ENCODE measurements at places on chromosomes 11 and 22. TPM values are rescaled to one million over a fixed set of nuclear protein-coding genes. Genes with fewer than 3 reads are reported as not detected.

The TRIM66 gene
- 9.3 TPM for total RNA-seq

The KCTD14 gene
- not detected for total RNA-seq

The TMEM191B gene
- total RNA-seq = not detected

GRCh38 chr11:118705111-118705741, 25.8 kb upstream of the TREH start:
- no peak for DNase-seq

GRCh38 chr22:38201711-38202436, at the start of gene MAFF:
MAFF (plus strand) TSS chr22:38201994; CDS start chr22:38213854, 11,860 bp downstream.
- DNase-seq = peak; percentile 97

- no peak for DNase-seq
Measured at GRCh38 chr11:127656116-127656836, 655.7 kb upstream of the KIRREL3 start.

GRCh38 chr11:28026634-28027290, 81.2 kb downstream of the KIF18A start:
- DNase-seq = no peak

DNA sequence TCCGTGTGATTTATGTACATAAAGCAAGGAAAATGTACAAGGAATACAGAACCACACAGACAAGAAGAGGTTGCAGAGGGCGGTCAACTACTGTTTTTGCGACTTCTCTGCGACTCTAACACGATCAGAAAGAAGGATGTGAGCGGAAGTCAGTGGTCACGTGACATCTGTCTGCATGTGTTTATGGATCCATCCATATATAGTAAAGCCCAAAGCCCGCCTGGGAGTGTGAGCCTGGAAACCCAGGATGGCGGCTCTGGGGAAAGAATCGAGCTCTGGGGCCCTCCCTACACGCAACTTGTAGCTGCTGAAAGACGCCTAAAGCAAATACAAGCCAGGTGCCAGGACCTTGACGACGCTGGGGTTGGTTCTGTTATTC, 8.8 kb downstream of the OSBPL5 start:
- peak; percentile 70 for DNase-seq

Data from spleen (tissue), 13 donors.